ENCODE measurements at places on chromosomes 6 and 20.

DNA sequence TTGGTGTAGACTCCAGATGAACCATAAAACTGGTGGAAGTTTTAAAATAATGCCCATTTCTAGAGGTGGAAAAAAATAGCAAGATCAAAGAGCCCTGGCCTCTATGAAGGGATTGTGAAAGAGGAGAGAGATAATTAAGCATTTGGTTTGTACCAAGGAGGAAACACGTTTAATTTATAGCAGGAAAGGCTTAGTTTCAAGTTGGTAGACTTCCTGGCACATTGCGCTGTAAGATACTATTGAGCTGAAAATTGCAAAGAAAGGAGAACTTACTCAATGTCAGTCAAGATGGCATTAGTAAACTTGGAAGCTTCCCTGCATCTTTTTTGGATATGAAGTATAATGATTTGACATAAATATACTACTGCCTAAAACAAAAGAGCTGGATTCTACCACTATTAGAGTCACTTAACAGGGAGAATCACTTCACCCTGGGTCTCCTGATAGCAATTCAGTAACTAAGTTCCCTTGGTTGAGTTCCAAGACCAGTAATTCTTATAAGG is 24.4 kb downstream of the MARCKS start:
- DNase-seq = no peak

DNA sequence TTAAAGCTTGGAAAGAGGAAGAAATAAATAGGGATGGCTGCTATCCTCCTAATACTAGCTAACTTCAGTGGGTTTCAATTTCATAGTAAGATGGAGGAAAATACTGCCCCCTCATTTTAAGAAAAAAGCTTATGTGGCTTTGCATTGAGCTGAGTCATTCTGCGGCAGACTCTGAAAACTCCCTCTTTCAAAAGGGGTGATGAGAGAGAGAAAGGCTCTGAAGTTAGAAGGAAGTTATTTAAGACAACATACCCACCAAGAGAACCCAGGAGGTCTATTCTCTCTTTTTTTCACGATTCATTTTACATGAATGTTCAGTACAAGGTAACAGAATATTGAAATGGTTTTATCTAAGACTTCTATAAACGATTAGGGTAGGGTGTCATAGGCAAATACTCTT is 4.5 kb downstream of the PRDM13 start:
- no peak for DNase-seq

GRCh38 chr6:136923116-136923953 is 1.2 kb downstream of the SLC35D3 start:
- DNase-seq = no peak

DNA sequence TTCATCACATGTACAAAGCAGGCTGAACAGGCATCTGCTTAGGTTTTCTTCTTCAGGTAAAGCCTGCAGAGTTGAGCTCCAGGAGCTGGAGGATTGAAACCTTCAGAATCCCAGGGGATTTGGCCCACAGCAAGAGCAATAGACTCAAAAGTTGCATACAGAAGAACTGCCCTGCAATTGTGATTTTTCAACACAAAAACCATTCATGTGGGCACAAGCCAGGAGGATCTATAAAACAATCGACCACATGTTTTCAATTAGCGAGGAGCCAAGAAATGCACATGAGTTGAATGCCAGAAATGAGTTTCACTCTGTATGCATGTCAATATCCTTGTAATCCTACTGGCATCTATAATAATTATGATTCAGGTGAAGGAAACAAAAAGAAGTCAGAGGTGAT is 576.4 kb downstream of the HDGFL1 start:
- no peak for DNase-seq

DNA sequence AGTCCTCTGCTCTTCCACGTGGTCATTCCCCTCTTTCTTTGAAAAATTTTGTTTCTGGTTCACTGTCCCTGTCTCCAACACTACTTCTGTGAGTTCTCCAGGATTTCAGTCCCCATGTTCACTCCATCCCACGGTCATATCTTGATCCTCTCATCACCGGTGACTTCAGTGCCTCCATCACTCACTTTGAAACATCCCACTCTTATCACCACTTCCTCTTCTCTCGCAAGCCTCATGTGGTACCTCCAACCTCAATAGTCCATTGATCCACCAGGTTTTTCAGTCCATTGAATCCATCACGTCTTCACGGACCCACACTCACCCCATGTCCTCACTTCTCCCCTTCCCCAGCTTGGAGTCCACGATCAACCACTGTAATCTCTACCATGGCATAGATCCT is 64.8 kb downstream of the CARMIL1 start:
- no peak for DNase-seq

- DNase-seq = no peak
These were observed 171.3 kb downstream of the SLC16A10 start for GRCh38 chr6:111258615-111259088.

GRCh38 chr6:170149681-170150589 is 140.9 kb downstream of the DLL1 start:
- DNase-seq = no peak

DNA sequence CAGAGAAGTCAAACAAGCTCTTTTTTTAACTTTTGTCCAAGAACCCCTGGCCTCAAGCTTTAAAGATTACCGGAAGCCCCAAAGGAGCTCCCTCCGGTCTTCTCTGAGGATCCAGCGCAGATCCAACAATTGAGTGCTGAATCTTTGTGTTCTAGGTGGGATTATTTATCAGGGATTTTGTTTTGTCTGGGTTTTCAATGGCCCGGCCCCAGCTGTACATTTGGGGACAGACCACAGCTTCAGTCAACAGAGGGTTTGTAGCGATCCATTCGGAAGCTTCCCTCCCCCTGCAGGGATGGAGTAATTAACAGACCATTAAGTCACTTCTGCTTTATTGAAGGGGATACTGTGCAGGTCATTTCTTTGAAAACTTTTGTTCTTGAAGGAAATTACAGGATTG is 7.8 kb downstream of the OLIG3 start:
- DNase-seq = no peak

DNA sequence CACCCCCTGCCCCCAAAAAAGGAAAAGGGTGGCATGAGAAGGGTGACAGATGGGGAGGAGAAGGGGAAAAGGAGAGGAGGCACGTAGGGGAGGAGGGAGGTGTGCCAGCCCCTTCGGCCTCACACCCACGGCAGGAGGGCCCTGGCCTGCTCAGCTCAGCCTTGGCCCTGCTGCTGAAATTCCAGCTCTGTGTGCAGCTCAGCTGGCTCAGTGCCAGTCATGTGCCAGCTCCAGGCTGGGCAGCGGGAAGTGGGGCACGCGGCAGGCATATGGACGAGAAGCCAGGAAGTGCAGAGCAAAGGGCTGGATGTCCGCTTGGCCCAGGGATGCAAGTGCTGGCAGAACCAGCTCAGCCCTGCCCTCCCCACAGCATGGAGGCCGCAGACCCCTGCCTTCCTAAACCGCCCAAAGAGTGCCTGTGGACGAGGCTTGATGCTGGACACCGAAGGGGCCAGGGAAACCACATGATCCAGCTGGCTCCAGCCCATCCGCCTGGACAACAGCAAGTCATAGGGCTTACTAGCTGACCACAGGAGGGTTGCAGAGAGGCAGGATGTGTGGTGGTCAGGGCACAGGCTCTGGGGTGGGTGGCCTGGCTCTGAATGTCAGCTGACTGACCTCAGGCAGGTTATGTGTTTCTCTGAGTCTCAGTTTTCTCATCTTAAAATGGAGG is 60.2 kb downstream of the NOL4L start:
- DNase-seq = no peak

GRCh38 chr20:25389401-25389857 is 1.2 kb downstream of the ABHD12 start:
- peak; percentile 28 for DNase-seq

- no peak for DNase-seq
These were observed 145.4 kb downstream of the PRKN start for GRCh38 chr6:162581988-162582780.

DNA sequence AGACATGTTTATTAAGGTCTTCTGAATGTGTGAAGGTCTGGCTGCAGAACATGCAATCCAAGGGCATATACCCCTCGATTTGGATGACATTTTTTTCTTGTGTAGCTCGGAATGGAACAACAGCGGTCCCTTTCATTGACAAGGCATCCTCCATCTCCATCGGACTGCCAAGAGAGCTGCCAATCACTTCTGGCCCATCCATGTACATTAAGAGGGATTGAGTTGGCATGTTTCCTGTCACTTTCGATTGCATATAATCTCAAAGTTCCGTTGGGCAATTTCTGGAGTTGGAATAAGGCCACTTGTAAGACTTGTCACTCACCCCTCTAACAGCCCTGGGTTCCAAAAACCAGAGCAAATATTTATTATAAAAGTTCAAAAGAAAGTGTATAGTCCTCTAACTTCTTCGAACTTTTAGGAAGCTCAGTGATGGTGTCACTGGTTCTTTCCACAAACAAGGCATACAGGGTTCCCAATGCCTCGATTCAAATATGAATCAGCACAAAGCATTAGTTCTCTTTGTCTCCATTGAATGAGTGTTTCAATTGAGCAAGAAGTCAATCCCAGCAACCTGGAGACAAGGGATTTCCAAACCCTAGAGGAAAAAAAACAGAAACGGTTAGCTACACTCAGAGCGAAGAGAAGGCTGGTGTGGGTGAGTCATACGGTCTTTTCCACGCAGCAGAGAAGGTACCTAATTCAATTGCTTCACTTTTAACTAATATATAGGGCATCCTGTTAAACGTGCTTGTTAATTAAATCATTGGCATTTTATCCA is 10.9 kb downstream of the ZNF217 start:
- DNase-seq = no peak

GRCh38 chr20:58044286-58044685 is 184.2 kb downstream of the ANKRD60 start:
- no peak for DNase-seq

DNA sequence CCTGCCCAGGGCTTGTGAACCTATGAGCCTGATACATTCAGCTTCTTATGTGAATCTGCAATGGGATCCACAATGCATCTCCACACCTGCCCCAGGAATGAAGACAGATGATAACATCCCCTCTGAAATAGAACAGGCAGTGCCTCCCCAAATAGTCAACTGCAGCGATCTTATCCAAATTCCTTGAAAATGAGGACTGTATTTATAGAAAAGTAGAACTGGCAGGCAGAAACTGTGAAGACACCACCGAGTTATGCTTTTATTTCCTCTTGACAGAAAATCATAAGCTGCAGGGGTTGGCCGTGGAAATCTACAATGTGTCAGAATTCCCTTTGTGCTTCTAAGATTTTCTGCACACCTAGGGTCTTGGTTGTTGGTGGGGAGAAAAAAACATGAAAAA is 270.3 kb downstream of the TBC1D7 start:
- DNase-seq = no peak

DNA sequence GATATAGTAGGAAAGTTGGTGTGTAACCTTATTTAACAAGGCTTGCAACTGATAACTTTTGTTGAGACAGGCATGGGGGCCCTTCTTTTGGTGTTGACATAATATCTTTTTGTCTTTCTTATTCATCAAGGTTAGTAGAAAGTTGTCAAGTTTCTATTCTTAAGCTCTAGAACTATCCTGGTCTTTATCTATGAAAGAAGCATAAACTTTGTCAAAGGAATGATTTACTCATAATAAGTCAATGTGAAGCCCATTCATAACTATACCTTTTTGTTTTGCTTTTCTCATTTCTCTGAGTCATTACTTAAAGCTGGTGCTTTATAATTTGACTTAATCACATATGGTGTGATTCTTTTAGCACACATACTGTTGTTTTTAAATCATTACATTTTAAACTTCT is 312.4 kb downstream of the UTRN start:
- no peak for DNase-seq

GRCh38 chr6:105850261-105851112 is 235.6 kb upstream of the PRDM1 start:
- no peak for DNase-seq

- DNase-seq = no peak
These were observed 136.5 kb downstream of the SMOC2 start for GRCh38 chr6:168577496-168577895.

GRCh38 chr6:13298446-13298845 is 29.9 kb downstream of the TBC1D7 start:
- no peak for DNase-seq

DNA sequence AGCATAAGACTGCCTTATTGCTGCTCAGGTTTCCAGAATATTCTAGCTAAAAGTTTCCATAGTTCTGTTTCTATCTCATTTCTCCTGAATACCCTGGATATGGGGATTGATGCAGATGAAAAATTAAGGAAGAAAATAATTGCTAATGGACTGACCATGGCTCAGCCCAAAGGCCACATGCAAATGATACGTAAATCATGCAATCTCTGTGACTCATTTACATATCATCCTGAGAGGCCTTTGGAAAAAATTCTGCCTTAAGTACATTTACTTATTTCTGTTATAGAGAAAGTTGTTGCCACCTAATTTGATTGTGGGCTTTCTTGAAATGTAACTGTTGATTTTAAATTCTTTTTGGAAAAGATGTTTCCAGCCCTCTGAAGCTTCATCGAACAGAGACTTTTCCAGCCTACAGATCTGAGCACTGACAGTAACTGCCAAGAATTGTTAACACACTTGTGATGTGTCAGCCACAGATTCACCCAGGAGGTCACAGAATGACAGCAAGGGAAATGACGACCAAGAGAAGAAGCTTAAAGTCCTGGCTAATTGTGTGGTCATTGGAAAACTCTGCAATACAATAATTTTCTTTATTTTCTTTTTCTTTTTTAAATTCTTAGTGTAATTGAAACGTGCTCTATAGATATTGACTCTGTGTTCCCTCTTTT is 174.8 kb downstream of the DOK5 start:
- DNase-seq = no peak

DNA sequence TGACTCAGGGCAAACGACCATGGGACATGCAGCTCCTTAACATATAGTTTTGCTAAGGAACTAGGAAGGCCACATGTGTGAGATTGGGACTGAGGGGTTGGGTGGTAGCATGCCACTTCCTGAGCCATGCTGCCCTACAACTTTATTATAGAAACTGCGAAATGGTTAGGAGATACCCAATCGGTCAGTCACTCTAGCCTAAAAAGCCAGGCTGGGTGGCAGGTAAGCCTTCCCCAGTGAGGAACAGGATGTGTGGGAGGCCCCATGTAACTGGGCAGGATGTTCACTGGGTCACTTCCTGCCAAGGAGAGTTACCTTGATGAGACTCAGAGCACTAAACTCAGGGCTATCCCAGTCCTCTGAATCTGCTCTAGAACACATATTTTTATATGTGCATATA is 123.5 kb downstream of the MAP3K7 start:
- no peak for DNase-seq

DNA sequence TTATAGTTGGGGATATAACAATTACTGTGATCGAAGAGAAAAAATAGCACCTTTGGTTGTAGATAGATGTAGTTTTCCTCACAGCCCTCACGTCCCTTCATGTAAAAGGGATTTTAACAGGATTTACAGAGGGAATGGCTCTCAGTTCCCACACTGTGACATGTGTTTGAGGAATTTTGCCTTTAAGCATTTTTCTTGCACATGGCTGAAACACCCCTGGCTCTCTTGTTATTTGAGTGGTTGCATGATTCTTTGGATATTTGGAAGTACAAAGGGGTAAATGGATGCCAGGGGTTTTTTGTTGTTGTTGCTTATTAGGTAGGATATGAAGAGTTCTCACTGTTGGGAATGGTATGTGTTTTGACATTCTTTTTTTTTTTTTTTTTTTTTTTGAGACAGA is 48.2 kb downstream of the JAG1 start:
- DNase-seq = no peak

GRCh38 chr20:54275359-54276111 is 67.6 kb downstream of the PFDN4 start:
- no peak for DNase-seq

Measured in colonic mucosa (tissue), 4 donors.